ENCODE measurements at places on chromosomes 6 and 20.

GRCh38 chr6:118869894-118870589, 23.9 kb upstream of the ASF1A start:
- no peak for DNase-seq
- no peak overlapping the region for H3K27ac ChIP-seq
- H3K4me1 ChIP-seq: no peaks in the 10 kb centered on the region
- no peaks in the 10 kb centered on the region for H3K36me3 ChIP-seq

- H3K27me3 ChIP-seq: no peaks in the 10 kb centered on the region
- peak; percentile 63 for DNase-seq
- peak overlapping the region; percentile 36 for H3K27ac ChIP-seq
- no peaks in the 10 kb centered on the region for H3K36me3 ChIP-seq
Observed at GRCh38 chr20:5090191-5090590, 29.6 kb downstream of the PCNA start.

DNA sequence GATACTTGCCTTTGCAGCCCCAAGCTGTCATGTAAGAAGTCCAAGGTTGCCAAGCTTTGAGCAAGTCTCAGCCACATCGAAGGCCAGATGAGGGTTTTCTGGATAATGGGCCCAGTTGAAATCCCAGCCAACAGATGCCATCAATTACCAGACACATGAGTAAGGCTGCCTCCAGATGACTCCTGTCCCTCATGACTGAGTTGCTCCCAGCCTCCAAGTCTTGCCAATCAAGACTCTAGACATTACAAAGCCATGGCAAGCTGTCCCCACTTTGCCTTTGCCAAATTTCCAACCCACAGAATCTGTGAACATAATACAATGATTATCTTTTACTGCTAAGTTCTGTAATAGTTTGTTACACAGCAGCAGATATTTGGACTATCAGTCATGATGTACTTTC, 76.8 kb upstream of the ARMC2 start:
- no peak overlapping the region for H3K4me3 ChIP-seq
- no peak overlapping the region for H3K27ac ChIP-seq
- no peak for DNase-seq
- no peaks in the 10 kb centered on the region for H3K36me3 ChIP-seq

GRCh38 chr6:90891355-90891754, 304.5 kb upstream of the MAP3K7 start:
- no peaks in the 10 kb centered on the region for H3K36me3 ChIP-seq
- DNase-seq: no peak
- no peak overlapping the region for H3K4me3 ChIP-seq
- H3K27me3 ChIP-seq: no peaks in the 10 kb centered on the region

DNA sequence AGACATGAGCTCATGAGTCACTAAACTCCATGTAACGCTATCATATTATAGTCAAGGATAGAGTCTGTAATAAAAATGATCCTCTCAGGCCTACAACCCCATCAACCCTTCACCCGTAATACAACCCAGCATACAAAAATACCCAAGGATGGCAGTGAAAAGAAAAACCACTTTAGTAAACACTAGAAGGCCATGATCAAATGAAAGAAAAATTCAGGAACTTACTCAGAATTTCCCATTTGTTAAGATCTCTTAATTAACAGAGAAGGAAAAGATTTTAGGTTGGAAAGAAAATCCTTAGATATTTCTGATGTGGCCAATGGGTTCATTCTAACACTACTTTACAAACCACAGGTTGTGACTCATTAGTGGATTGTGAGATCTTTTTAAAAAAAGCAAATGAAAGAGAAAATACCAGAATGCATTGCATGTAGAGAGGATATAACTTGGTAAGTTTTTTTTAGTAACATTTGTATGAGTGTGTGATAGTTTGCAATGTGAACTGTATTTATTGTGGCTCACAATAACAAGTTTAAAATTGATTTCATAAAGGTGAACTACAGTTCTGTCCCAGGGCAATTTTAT, 8.0 kb upstream of the UBE2J1 start:
- H3K36me3 ChIP-seq: no peaks in the 10 kb centered on the region
- H3K27ac ChIP-seq: no peak overlapping the region
- H3K27me3 ChIP-seq: no peaks in the 10 kb centered on the region
- H3K4me1 ChIP-seq: no peaks in the 10 kb centered on the region

Data from Peyer's patch (tissue), 4 donors.